ENCODE measurements at places on chromosomes 12 and 14.

DNA sequence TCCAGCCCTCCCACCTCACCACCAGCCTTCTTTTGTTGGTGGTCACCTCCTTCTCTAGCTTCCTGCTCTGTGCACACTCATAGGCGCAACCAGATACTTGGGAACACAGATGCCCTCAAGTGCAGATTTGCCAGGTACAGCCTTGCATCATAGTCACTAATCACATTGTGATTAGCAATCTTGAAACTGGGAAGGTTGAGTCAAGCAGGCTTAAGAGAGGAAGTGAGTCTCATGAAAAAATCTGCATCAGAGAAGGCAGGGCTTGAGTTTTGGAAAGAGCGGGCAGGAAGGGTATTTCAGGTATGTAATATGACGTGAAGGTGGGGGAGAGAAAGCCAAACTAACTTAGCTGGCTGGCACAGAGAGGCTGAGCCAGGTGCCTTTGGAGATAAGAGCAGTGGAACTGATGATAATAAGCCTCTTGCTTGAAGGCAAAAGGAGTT is 2.7 kb upstream of the RABGGTA start:
- DNase-seq, result no peak

DNA sequence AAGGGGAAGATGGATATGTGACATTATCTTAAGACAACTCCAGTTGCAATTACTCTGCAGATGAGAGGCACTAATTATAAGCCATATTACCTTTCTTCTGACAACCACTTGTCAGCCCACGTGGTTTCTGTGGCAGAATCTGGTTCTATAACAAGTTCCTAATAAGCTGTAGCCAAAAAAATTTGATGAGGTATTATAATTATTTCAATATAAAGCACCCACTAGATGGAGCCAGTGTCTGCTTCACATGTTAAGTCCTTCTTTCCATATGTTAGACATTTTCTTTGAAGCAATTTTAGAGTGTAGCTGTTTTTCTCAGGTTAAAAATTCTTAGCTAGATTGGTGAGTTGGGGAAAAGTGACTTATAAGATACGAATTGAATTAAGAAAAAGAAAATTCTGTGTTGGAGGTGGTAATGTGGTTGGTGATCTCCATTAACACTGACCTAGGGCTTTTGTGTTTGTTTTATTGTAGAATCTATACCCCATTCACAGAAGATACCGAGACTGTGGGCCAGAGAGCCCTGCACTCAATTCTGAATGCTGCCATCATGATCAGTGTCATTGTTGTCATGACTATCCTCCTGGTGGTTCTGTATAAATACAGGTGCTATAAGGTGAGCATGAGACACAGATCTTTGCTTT is 36.9 kb downstream of the PSEN1 start:
- peak; percentile 37 for DNase-seq

GRCh38 chr14:100898935-100899883 is 4.3 kb downstream of the RTL1 start:
- no peak for DNase-seq

- DNase-seq, result no peak
Measured at GRCh38 chr12:51938726-51939125, 12.8 kb upstream of the ACVR1B start.

- DNase-seq, result no peak
Measured at GRCh38 chr12:89481213-89481914, 43.2 kb downstream of the GALNT4 start.

DNA sequence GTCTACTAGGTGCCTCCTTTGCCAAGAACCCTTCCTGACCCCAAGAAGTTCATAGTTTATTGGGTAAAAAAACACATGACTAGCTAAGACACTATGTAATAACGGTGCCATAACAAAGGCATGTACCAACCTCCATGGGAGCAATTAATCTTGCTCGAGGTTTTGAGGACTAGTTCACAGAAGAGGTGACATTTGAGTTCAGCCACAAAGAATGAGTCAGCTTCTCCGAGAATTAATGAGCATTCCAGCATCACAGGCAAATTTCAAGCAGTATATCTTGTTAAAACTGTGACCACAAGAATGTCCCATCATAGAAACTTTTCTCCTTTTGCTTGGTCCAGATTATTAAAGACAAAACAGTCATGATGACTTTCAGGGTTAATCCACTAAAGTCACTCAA is 113.0 kb upstream of the RAP1B start:
- peak; percentile 14 for DNase-seq

DNA sequence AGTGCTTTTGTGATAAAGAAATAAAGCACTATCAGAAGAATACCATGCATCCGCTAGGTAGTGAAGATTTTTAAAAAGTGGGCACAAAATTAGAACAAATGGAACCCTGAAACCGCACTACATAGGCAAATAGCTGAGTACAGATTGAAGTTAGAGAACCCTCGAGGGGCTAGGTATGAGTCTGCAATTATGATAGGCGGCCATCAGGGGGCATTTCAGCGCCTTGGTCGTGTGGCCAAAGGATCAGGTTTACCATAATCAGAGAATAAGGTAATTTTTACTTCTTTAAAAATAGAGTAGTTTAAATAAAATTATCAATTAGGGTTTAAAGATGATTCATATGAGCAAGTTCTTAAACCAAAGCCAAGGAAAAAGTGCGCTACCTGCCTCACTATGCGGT is 129.8 kb downstream of the TMX1 start:
- DNase-seq, result no peak

DNA sequence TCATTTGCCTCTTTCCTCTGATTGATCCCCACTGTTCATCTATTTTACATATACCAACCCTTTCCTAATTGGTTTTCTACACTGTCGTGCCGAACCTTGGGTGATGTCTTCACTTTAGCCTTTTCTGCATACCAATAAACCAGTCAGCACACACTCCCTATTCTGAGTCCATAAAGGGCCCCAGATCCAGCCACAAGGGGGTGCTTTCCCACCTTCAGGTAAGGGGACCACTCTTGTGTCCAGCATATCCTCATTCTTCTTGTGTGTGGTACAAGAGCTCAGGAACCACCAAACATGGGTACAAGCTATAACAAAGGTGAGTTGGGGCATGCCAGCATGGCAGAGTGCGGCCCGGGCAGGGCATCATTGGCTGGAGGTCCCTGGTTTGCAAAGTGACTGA is 859.8 kb downstream of the FSCB start:
- no peak for DNase-seq

DNA sequence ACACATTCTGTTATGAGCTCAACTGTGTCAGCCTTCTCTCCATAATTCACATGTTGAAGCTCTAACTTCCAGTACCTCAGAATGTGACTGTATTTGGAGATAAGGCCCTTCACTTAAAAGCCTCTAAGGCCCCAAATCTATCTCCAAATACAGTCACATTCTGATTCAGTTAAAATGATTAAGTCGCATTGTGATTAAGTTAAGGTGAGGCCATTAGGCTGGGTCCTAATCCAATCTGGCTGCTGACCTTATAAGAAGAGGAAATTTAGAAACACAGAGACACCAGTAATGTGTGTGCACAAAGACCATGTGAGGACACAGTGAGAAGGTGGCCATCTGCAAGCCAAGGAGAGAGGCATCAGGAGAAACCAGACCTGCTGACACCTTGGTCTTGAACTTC is 141.6 kb downstream of the GXYLT1 start:
- no peak for DNase-seq

- DNase-seq, result no peak
Measured at GRCh38 chr14:35406506-35407305, 2.2 kb upstream of the NFKBIA start.

DNA sequence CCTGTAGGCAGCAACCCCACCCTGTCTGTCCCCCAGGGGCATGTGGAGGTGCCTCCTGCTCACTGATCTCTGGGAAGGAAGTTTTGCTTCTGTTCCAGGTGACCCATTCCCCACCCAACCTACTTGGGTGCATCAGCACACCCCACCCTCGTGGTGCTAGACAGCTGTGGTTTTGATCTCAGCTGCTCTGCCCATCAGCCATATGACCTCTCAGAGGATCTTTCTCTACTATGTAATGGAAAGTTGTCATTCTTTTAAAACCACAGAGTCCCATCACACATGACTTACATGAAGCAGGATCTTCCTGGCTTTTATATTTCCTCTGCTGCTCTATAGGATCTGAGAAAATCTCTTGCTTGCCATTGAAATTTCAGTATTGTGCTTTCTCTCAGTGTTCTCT is 13.5 kb upstream of the KRT82 start:
- DNase-seq, result no peak

DNA sequence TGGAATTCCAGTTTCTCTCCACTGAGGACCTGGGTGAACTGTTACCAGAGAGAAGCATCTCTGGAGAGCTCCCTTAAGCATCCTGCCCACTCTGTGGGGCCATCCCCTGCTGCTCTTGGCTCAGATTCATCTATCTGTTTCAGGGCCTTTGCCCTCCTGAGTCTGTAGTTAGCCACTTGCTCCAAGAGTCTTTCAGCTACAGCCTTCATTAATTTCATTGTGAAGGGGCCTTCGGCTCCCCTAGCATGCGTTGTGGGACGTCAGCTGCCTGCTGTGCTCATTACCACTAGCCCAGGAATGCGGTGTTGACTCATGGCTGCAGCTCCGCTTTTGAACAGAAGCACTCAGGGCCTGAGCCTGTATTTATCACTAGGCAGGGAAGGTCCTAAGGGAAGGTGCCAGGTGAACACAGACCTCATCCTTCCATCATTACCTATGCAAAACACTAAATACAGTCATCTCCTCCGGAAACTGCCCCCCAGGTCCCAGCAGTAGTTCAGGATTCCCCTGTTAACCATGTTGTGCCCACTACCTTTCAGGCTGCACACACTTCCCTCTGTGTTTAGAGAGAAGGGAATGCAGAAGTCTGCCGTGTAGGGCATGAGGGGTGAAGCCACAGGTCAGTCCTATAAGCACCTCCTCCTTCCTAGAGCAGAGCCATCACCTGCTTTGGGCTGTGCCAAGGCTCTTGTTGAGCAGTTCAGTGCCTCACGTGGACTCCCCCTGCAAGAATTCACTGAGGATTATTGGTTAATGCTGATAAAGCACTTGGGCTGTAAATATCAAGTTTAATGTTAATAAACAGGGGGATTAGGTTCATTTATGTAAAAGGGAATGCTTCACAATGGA is 191.4 kb downstream of the CACNA1C start:
- DNase-seq, result no peak

DNA sequence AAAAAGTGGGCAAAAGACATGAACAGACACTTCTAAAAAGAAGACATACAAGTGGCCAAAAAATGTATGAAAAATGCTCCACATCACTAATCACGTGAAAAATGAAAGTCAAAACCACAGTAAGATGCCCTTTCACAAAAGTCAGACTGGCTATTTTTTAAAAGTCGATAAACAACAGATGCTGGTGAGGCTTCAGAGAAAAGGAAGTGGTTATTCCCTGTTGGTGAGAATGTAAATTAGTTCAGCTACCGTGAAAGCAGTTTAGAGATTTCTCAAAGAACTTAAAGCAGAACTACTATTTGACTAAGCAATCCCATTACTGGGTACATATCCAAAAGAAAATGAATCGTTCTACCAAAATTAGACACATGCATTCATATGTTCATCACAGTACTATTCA is 237.0 kb downstream of the KIF21A start:
- no peak for DNase-seq

GRCh38 chr12:101885912-101886561 is 8.7 kb downstream of the DRAM1 start:
- DNase-seq, result no peak

DNA sequence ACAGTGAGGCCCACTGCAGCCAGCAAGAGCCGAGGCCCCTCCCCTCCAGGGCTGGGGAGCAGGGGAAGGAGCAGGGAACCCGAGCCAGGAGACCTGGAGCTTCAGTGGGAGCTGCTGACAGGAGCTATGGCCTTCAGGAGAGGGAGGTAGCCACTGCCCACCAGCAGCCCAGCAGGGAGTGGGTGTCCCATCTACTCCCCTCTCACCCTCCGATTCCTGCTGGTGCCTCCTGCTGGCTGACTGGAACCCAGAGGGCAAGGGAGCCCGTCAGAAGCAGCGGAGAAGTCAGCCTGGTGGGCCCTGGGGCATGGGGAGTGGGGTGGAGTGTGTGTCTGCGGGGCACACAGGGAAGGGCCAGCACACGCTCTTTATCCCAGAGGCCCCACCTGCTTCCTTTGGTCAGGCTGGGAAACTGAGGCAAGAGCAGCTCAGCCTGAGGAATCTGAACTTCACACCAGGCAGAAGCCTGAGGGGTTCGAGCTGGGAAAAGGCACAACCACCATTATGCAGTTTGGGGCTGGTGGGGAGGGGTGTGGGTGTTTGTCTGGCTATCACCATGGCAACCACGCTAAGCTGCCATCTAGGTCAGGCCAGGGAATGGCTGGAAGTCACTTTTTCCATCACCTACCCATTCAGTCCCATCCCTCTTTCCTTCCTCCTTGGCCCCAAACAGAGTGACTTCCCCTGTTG is 36.8 kb upstream of the PLEKHG6 start:
- DNase-seq, result no peak

- peak; percentile 58 for DNase-seq
Measured at GRCh38 chr14:67680121-67680602, 5.7 kb upstream of the VTI1B start.

- no peak for DNase-seq
Measured at GRCh38 chr12:113005762-113006161, 27.4 kb downstream of the OAS2 start.

- no peak for DNase-seq
Measured at GRCh38 chr12:91887957-91888356, 257.7 kb downstream of the BTG1 start.

GRCh38 chr12:3105690-3106479 is 28.7 kb downstream of the TSPAN9 start:
- DNase-seq, result no peak

GRCh38 chr14:61064210-61064609 is 83.2 kb downstream of the SLC38A6 start:
- no peak for DNase-seq
